ENCODE measurements at places on chromosomes 1 and 21.

GRCh38 chr1:230490436-230490835 is 64.3 kb upstream of the PGBD5 start:
- DNase-seq = no peak

- DNase-seq = no peak
Measured at GRCh38 chr1:197884173-197884572, 18.3 kb upstream of the C1orf53 start.

- DNase-seq = no peak
Measured at GRCh38 chr1:201807958-201808632, 20.9 kb upstream of the IPO9 start.

GRCh38 chr1:65065524-65066418 is 82.2 kb upstream of the AK4 start:
- DNase-seq = no peak

- DNase-seq = no peak
Measured at GRCh38 chr1:193533853-193534252, 347.4 kb upstream of the B3GALT2 start.

- no peak for DNase-seq
Measured at GRCh38 chr1:229942501-229942900, 124.5 kb upstream of the GALNT2 start.

- DNase-seq = no peak
Measured at GRCh38 chr1:4614371-4615137, 39.9 kb upstream of the AJAP1 start.

DNA sequence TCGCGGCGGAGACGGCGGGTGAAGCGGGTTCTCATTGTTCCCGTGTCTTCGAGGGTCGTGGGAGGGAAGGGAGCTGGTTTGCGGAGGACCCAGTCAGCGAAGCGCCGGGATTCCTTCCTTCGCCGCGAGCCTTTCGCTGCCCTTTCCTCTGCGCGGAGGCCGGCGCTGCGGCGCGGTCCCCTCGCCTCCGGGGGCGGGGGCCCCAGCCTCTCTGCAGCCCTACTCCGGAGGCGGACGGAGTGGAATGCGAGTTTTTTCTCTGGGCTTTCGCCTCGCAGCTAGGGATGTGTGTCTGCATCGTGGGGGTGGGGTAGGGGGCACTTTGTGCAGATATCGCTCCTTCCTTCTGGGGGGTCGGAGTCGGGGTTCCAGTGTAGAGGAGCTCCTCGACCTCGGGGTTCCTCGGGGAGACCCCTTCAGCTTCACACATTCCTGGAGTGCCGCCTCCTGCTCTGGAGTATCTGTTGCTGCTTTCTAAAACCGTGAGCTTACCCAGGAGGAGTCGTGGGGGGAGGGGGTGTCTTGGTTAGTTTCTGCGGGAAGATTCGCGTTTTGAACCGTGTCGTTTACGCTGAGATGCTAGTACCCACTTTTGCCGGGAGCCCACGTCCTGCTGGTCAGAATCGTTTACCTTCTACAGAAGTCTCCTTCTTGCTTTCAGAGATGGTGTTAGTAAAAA is 595 bp downstream of the RNF2 start:
- peak; percentile 17 for DNase-seq

DNA sequence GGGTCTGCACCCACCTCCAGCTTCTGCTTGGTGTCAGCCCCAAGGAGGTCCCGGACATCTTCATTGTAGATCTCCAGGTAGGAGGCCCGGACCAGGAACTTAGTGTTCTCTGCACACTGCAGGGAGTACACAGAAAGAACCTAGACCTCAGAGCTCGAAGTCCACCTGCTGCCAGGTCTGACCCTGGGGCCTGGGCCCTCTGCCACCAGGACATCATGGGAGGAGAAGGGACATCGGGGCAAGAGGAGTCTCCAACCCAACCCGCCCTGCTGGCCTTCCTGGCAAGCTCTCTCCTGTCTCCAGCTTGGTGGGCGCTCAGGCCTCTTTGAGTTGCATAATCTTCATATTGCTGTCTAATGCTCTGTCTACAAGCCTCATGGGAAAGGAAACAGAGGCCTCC is 4.4 kb downstream of the KIF17 start:
- no peak for DNase-seq

DNA sequence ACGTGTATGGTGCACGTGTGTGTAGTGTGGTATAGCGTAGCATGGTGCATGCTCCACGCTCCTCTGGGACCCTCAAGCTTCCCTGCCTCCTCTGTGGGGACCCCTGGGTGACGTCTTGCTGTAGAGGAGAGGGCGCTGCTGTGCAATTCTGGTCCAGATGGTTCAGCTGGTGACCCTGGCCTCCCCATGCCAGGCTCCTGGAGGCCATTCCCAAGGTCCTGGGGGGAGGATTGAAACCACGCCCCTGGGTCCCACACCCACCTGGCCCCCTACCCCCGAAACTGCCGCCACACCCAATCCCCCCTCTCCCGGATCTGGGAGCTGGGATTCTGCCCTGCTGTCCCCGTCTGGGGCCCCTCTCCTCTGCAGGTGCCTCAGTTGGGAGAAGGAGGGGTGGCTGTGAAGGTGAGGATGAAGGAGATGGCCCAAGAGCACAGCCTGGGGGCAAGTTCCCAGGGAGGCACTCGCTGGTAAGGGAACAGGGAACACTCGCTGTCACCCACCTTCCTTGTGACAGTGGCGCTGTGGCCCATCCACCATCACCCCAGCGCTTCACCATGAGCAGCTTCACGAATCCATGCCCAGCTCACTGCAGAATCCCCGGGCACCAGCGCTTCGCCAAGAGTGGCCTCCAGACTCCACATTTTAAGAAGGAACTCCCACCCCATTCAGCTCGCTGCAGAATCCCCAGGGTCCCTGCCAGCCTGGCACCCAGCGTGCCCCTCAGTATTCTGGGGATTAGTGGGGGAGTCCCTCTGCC is 38.0 kb downstream of the WDR4 start:
- no peak for DNase-seq

DNA sequence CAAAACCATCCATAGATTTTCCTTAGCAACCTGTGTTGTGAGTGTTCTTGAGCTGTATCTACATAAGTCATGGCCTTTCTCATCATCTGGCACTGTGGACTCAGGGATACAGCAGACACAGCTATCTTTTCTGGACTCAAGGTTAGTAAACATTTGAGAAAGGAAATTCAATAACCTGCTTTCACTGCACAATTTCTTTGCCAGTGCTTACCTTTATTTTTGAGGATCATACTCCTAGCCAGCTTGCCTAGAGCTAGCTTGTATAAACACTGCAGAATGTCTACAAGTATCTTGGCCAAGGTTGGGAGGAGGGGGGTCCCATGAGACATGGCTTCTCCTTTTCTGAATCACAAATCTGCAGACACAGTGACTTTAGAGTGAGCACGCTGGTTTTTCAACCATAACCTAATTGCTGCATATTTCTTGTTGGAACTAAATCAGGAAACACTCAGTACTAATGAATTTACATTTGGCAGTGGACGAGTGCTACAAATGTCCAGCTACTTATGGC is 27.2 kb downstream of the ADAMTS5 start:
- DNase-seq = peak; percentile 86

DNA sequence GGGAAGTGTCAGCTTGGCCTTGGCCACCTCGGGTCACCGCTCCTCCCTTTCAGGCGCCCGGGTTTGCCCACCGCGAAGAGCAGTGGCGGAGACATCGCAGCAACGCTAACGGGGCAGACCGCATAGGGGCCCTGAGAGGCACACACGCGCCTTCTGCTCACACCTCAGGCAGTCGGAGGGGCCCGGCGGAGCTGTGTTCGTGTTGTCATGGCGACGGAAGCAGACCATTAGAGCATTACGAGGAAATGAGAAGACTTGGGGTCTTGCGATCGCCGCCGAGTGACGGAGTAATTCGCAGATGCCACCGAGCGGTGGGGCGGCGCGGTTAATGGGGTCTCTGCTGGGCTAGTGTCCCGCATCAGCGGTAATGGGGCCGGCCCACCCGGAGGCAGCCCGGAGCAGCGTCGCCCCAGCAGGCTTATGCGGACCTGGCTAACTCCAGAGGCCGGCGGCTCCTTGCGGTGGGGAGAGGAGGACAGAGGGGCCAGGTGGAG is 144.1 kb downstream of the TNR start:
- no peak for DNase-seq

GRCh38 chr1:179141592-179142251 is 59.9 kb downstream of the TOR3A start:
- peak; percentile 80 for DNase-seq

- peak; percentile 18 for DNase-seq
Measured at GRCh38 chr1:210376836-210377372, 48.2 kb downstream of the HHAT start.

DNA sequence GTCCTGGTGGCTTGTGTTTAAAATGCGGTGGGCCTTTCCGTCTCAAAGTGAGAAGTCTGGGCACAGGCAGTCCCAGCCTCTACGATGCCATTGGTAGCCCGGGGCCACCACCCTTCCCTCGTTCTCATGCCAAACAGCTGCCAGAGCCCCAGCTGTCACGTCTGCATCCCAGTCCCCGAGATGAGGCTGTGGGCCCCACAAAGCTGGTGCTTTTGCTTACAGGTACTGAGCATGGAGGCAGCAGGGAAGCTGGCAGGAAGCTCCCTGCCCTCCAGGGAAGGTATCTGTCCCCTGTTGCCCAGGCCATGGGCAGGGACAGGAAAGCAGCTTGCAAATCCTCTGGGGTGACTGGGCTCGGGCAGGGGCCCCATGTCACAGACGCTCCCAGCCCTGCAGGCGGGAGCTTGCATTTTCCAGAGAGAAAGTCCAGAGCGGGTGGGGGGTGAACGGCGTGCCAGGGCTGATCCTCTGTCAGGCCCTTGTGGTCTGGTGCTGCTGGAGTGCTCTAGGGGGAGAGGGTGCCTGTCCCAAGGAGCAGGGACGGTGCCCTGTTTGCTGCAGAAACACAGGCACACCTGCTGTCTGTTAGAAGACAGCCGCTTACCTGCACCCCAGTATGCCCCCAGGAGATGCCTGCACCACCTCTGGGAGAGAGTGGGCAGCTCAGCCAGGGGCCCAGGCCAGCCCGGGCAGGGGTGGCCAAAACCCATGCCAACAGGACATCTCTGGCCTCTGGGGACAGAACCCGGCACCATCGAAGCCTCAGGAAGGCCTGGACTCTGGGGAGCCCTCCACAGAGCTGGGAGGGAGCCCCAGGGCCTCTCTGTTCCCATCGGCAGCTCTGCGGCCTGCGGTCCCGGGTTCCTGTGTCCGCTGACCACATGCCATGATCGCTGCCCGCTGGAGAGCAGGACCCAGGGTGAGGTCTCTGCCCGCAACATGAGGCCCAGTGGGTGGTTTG is 45.9 kb downstream of the SLX9 start:
- DNase-seq = no peak

DNA sequence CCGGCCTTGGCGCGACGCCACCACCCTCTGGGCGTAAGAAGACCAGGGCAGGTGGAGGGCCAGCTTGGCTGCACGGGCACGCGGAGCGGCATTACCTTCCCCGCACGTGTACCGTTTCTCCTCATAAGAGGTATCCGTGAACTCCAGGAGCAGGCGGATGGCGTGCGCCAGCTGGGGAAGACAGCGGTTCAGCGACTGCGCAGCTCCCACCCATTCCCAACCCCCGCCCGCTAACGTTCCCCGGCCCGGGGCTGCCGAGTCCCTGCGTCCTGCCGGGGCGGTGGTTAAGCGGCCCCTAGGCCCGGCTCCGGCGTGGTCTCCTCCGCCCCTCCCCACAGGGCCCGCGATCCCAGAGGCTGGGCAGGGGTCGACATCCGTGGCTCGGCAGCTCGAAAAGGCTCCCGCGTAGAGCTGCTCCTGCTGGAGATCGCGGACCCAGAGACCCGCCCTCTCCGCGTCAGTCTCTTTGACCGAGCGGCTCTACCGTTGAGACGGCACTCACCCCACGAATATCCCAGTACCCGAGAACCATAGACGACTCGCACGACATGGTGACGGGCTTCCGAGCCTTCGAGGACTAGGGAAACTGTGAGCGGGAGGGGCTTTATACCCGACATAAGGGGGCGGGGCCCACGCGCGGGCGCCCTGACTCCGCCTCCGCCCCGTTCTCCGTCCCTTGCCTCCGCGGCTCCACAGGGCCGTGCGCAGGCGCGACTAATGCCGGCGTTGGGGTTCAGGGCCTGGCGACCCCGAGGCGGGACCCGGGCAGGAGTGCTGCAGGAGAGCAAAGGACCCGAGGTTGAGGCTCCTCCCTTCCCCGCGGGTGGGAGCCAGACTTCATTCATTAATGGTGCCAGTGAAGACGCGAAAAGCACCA is 862 bp downstream of the GSTM3 start:
- peak; percentile 48 for DNase-seq
